ENCODE measurements at places on chromosomes 3 and 15.

DNA sequence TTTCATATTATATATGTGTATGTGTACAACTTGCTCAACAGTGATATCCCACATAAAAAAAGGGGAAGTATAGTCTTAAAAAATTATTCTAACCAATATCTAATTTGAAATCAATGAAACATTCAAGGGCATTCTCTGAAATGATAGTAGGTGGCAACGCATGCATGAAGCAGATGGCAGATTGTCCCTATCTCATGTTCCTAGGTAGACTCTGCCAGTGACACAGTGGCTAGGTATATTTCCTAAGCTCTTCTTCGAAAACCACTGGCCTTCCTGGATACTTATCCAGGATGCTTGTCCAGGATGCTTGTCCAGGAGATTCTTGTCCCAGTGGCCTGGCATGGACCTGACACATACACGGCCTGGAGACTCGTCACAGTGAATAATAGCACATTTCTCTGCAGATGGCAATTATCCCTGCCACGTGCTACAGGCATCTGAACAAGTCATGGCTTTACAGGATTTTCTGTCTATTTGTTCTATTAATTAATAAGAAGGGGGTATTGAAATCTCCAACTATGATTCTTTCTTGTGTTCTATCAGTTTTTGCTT, 54.9 kb downstream of the OCA2 start:
- no peak for DNase-seq

DNA sequence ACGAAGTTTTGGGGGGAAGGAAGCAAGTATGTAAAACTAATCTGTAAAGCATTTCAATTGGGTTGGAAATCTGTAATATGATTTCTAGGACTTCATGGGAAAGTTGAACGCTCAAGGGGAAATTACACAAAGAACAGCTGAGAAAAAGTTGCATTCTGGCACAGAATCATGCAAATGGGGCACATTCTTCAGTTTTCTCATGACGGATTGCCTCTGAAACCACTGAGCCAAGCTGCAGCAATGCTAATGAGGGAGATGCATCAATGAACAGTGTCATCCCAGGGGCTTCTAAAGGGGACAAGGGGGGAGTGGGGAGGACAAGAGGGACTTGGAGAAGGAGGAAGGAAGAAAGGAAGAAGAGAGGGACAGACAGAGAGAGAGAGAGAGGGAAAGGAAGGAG, 291.4 kb upstream of the ATP11B start:
- DNase-seq = no peak

DNA sequence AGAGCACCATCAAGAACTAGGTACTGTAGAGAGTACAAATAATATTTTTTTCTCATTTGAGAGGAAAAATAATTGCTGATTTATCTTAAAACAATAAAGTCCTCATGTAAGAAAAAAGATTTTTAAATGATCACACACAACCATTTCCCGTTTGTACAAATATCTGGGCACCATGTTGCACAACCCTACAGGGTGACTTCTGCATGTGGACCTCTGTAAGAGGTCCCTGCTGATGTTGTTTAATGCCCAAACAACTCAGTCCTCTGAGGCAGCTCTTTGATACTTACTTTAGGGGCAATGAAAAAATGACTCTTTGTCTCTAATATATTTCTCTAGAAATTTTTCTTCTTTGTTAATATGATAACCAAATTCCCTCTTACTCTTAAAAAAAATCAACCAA, 168.1 kb upstream of the SATB1 start:
- no peak for DNase-seq

DNA sequence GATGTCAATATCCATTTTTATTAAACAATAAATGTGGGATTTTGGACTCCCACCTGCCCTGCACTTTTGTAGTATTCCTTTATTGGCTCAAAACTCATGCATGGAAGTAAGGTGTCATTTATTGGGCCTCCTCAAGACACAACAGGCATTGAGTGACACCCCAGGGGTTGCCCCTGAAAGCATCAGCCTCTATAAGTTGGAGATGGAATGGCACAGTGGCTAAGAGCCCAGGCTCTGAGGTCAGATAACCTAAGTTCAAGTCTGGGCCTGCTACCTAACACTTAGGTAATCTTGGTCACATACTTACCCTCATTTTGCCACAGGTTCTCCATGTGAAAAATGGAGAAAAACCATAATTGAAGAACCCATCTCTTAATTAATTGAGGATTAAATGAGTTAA, 4.6 kb downstream of the CAPN3 start:
- DNase-seq = no peak

GRCh38 chr15:46901001-46901400, 816.3 kb upstream of the SEMA6D start:
- DNase-seq = no peak

- DNase-seq = no peak
Observed at GRCh38 chr15:68511073-68511991, 67.5 kb upstream of the CORO2B start.

DNA sequence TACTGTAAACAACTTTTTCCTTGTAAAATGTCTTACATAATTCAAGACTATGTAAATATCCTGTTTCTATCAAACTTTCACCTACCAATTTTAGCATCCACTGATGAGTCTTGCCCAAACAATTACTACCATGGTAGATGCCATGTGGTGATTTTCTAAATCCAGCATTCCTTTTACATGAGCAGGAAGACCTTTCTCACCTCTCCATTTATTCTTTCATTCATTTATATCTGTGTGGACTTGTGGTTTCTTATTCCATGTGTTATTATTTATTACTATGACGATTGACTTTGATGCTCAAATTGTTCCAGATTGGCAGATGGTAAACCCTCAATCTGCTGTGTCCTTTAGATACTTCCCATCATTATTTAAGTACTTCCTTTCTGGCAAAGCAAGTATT, 62.4 kb downstream of the IFT57 start:
- no peak for DNase-seq

DNA sequence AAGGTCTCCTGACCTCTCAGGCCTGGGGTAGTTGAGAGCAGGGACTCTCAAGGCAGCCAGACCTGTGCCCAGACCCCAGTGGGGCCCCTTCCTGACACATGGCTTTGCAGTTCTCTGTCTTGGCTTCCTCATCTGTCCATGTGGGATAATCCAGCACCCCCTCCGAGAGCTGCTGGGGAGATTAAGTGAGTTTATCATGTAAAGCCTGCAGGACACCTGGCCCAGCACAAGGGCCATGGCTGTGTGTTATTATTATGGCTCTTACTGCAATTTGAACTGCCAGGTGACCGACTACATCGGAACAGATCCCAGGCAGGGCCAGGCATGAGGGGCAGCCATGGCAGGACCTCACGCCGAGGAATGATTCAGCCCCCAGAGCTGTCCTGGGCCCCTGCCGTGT, 12.6 kb downstream of the DUSP7 start:
- DNase-seq = no peak

- peak; percentile 51 for DNase-seq
Observed at GRCh38 chr15:31360843-31361763, 34.5 kb downstream of the KLF13 start.
